ENCODE measurements at places on chromosomes 5 and 9.

GRCh38 chr9:18534611-18535010 lies 60.7 kb downstream of the ADAMTSL1 start:
- no peak for DNase-seq

GRCh38 chr5:172719211-172719610 lies 51.8 kb downstream of the DUSP1 start:
- DNase-seq, result no peak

- no peak for DNase-seq
Measured at GRCh38 chr9:134181648-134182034, 17.3 kb upstream of the RNU6ATAC start.

- DNase-seq, result peak; percentile 67
Measured at GRCh38 chr9:113520109-113520642, 56.6 kb downstream of the RGS3 start.

DNA sequence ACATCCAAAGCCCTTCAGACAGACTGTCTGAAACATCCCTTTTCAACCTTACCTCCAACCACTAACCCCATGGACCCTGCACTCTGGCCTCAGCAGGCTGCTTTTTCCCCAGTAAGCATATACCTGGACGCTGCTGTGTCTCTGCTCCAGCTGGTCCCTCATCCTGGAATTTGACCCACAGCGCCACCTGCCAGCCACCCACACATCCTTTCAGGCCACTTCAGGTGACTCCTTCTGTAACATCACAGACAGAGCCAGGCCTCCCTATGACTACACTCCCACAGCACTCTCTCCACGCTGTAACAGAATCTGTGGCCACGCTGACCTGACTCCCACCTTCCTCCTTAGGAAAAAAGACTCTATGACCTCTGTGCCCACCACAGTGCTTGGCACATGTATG lies 3.4 kb downstream of the MGAT1 start:
- no peak for DNase-seq

DNA sequence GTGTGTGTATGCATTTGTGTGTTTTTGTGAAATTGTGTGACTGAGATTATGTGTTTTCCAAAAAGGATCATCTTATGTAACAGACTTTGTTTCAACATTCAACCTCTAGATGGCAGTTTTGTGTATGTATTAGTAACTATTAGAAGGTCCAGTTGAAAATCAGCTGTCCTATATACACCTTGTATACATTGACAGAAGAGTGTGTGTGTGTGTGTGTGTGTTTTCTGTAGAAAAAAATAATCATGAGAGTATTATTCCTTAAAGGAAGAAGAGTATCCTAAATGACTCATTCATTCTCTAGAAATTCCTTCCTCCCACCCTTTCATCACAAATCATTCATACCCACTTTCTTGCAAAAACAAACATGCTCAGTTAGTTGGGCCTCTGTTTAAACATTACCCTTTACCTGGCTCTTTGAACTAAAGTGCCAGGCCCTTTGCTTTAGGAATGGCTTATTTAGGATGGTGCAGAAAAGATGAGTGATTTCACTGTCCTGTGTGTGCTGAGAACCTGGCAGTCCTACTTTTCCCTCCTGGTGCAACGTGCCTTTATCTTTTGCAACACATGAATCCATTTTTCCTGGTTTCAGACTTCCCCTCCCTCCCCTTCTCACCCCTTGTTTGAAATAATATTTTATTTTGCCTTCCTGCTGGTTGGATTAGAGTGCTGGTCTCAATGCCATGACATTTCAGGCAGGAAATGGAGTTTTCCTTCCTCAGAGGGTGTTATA lies 152.2 kb downstream of the ARHGAP26 start:
- no peak for DNase-seq

- DNase-seq, result no peak
Measured at GRCh38 chr5:124021776-124022175, 509.8 kb downstream of the CSNK1G3 start.

- no peak for DNase-seq
Measured at GRCh38 chr5:149761461-149761860, 31.4 kb downstream of the PPARGC1B start.

DNA sequence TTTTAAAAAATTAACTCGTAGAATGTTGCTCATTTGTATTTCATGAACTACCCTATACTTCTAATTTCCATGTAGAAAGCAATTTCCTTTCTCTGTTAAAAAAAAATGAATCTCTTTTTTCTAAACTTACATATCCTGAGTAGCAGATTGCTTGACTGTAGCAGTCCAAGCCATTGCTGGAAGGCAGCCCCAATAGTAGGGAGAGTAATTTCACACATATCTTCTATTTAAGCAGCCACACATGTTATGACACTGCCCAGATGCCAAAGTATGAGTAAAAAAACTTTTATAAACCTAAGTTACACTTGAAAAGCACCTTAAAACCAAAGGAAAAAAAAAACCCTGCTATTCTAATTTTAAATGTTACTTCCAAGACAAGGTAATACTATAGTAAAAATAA lies 69.6 kb downstream of the FBXL17 start:
- DNase-seq, result no peak

- DNase-seq, result no peak
Measured at GRCh38 chr5:72846483-72846882, 30.0 kb downstream of the TNPO1 start.

GRCh38 chr5:116650964-116651363 lies 76.3 kb upstream of the SEMA6A start:
- DNase-seq, result no peak

GRCh38 chr5:143275512-143276363 lies 127.7 kb downstream of the NR3C1 start:
- no peak for DNase-seq

- peak; percentile 35 for DNase-seq
Measured at GRCh38 chr5:14663734-14664269, 716 bp upstream of the OTULIN start.

DNA sequence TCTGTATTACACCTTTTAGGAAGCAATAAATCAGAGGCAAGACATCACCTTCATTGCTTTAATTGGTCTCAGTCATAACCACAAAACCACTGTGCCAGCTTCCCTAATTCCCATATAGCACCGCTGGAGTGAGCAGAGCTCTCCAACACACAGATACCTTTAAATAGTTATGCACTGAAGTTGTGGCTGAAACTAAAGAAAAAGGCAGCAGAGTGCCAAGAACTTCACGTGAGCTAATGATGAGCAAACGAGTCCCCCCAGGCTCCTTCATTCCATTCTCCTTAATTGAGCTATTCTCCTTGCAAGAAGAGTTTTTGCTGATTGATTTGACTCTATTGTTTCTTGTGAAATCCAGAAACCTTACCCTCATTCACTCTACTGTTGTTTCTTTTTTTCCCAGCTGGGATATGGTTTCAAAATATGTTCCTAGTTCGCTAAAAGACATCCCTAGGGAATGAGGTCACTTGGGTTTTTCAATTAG lies 501.5 kb downstream of the SPATA31D1 start:
- no peak for DNase-seq

GRCh38 chr5:15737036-15737821 lies 237.2 kb downstream of the FBXL7 start:
- no peak for DNase-seq

- no peak for DNase-seq
Measured at GRCh38 chr5:8299716-8300115, 430.8 kb downstream of the MTRR start.

DNA sequence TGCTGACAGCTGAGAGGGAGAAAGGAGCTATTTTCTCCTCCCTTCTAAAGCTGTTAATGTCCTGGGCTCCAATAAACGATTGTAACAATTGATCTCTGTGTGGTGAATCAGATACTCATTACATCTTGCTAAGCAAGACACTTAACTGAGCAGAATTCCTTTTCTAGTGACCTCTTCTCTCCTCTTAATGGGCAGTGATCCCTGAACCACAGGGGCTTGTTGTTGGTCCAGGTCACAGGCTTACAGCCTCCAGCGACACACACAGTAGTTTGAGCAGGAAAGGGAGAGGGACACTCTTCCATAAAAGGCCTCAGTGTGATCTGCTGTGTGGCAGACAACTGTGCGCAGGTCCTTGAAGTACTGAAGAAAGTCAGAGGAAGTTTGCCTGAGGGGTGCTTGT lies 58.5 kb upstream of the MYO10 start:
- DNase-seq, result no peak

DNA sequence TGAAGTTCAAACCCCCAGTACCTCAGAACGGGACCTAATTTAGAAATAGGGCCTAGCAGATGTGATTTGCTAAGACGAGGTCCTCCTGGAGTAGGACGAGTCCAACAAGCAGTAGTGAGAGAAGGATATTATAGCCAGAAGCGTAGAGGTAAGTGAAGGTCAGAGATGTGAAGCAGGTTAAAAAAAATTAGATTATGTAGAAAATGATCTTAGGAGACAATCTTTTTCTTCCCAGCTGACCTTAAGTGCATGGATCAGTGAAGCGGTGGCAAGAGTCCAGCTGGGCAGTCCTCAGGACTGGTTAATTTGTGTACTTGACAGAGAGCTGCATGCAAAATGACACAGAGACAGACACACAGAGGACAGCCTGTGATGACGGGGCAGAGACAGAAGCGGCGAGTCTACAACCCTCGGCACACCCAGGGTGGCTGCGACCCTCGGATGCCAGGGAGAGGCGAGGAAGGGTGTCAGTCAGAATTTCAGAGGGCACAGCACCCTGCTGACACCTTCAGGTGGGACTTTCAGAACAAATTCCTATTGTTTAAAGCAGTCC lies 131.4 kb upstream of the IRX4 start:
- no peak for DNase-seq

DNA sequence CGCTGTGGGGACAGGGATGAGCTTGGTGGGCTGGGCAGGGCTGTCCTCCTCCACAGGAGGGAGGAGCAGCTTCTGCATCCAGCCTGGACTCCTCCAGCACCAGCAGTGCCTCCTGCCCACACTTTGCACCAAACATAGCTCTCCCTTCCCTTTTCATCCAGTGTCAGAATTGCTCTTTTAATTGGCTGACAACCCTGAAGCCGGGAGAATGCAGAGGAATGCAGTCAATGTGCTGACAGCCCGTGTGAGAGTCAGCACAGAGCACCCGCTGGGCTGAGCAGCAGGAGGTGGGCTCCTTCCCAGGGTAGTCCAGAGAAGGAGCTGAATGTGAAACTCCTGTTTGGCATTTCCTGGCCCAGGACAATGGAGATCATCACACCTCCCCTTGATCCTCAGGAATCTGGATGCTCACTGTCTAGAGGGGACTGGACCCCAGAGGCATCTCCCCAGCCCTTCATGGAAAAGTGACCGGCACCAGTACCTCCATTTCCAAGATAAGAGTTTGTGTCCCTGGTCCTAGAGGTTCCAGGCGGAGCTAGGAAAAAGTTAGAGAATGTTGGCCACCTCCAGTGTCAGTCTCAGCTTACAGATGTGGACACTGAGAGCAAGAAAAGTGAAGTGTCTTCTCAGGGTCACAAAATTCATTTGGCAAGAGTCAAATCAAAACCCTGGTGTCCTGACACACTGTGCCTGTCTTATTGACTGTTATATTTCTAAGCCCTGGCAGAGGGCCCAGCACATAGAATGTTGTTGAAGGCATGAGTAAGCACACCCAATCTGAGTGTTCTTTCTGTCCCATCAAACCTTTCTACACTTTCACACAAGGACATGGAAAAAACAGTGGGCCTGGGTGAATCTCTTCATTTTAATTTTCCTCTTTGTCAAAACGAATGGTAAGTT lies 202.1 kb downstream of the SNX18 start:
- peak; percentile 22 for DNase-seq

DNA sequence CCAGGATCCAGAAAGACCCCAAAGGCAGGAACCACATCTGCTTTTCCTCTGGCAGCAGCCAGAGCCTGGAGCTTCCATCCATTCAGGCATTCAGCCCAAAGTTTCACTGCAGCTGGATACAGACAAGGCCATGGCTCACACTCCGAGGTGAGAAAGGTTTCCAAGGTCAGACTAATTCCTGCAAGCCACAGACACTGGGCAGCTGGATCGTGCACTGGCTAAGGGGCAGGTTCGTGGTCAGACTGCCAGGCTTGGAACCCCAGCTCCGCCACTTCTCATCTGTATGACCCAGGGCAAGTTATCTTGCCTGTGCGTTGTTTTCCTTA lies 36.9 kb downstream of the SPOCK1 start:
- no peak for DNase-seq

DNA sequence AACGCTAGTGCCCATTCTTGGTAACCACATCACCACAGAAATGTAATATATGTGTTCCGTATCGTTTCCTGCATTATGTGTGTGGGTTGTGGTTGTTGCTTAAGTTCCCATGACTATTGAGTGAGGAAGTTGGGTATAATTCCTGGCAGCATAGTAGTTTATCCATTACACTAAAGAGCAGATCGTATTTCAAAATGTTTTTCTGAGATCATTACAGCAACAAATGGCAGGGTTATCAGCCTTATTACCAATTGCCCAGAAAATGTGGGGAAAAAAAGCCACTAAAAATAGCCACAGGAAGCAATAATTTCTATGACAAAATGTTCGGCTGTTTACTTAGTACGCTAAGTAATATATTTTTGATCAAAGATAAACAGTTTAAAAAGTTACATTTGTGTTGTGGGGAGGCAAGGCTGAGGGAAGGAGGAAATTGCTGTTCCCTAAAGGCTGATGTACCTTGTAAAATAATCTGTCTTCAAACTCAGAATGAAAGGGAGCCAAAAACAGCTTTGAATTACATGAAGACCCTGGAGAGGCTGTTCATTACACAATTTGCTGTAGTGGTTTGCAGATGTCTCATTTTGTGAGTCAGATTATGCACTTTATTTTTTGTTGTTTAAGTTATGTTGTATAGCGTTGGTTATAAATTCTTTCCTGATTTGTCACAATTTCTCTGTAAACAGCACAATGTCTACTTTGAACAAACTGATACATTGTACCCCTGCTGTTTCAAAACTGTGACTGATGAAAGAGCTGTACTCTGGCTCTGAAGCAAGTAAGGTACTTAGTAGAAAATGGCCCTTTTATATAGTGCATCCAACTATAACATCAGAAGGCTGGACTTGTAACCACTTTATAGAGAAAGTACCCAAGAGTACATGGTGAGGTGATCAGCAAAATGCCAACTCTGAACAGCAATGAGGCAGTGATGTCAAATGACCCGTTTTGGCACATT lies 1028.5 kb downstream of the NR2F1-AS1 start:
- no peak for DNase-seq

DNA sequence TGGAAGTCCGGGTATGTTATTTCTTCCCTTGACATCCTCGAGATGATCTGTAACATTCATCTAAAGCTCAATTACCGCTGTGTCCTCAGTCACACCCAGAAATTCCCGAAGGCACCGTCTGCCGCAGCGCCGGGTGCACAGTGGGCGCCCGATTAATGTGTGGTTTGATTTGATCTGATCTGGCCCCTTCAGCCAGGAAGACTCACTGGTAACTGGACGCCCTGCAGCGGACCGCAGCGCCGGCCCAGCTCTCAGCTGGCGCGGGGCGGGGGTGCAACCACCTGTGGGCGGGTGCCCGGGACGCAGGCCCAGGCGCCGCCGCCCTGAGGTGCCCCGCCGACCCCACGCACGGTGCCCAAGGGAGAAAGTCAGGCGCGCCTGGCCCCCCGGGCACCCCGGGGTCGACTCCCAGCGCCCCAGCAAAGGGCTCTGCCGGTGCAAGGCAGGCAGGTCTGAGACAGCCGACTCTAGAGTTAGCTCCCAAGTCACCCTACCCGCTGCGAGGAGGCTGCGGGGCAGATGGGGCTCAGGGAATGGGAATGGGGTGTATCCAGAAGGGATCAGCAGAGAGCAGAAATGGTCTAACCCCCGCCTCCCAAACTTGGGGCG lies 1.7 kb downstream of the EPB41L4B start:
- DNase-seq, result peak; percentile 4
